ENCODE measurements at places on chromosomes 7 and 10.

GRCh38 chr10:80344912-80345311 lies 11.6 kb downstream of the DYDC1 start:
- no peak for DNase-seq

GRCh38 chr10:73828161-73828560 lies 16.8 kb upstream of the NDST2 start:
- DNase-seq, result no peak

DNA sequence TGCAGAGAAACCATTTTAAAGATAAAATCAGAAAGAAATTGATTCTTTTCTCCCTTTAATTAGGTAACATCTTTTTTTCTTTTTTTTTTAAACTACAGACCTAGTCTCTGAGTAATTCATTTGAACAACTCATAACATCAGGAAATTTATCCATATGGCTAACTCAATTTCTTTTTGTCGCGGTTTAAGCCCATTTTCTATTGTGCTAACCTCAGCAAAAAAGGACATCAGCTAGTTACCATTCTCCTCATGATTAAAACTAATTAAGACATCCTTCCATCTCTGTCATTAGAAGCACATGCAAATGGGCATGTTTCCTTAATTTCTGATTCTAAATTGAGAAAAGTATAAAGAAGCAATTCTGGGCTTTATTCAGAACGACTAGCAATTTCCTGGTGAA lies 57.8 kb downstream of the ANK3 start:
- DNase-seq, result no peak

DNA sequence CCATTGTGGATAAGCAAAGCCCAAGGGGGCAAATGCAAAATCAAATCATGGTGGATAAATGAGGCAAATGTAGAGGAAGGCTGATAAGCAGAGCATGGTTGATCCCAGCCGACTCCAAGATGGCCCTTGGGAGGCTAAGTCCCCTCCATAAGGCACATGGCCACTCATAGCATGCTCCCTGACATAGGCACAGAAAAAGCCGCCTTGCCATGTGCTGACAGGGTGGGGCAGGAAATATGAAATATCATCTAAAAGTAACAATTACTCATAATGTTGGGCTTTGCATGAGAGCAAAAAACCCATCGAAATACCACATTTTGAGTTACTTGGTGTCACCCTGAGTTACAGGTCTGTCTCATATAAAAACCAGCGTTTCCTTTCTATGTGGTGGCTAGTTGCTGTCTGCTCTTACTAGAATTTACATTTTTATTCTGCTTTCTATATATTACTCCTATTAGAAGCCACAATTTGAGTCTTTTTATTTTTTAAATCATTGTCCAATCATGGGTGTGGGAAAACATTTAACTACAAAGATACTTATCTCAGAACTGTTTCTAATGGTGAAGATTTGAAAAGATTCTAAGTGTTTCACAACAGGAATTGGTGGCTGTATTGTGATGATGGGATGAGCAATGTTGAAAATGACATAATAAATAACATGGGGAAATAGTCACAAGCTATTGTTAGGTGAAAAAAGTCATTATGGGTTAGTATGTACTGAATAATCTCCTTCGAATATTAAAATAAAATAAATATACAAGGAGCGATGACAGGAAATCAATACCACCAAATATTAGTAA lies 102.7 kb downstream of the CUBN start:
- peak; percentile 94 for DNase-seq

GRCh38 chr7:87704590-87704989 lies 76.4 kb downstream of the RUNDC3B start:
- DNase-seq, result no peak

DNA sequence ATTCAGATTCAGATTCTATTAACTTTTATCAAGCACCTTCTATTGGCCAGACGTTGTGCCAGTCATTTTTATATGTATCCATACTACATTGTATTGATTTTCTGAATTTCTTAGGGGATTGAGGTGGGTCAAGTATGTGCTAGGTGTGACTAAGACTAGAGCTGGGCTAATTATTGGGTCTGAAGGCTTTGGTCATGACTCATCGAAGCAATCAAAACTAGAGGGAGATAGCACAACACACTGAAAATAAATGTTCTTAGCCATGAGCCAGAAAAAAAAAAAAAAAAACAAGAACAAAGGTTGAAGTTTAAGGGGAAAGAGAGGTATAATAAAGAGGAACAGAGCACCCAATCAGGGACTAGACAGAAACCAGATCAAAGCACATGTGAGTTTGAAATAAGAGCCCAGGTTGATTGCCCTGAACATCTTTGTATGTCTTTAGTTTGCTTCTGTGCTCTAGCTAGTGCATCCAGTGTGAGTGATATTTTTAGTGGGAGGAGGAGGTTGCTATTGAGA lies 171.6 kb upstream of the FOXP2 start:
- no peak for DNase-seq

DNA sequence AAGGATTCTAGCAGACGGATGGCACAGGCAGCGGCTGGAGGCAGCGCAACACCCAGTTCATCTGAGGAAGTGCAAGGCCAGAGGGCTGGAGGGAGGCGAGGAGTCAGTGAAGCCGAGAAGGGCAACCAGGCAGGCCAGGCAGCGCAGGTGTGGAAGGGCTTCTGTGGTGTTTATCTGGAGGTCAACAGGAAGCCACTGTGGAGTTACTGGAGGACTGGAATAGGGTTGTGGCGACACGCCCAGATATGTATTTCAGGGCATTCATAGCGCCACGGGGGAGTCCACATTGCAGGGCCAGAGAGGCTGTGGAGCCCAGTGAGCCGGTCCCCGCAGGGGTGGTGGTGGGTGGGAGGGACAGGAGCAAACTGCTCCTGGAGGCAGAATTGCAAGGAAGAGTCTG lies 150.6 kb downstream of the CDH23 start:
- DNase-seq, result no peak

- no peak for DNase-seq
These were observed 5.2 kb upstream of the HMX2 start for GRCh38 chr10:123142701-123143161.

DNA sequence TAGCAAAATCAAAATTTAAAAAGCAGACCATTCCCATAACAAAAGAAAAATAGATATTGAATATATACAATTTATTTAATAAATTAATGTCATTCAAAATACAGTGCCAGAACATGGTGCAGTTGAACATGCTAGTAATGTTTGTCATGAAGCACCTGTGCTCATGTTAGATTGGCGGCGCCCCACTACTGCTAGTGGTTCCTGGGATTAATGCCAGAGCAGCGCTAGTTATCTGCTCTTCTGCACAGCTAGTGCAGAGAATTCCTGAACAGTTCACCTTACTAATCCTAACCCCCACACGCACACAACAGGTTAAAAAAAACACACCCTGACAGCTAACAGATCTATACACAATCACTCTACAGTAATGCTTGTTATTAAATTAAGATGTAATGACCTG lies 23.4 kb downstream of the KBTBD2 start:
- no peak for DNase-seq

GRCh38 chr7:30175180-30175579 lies 40.4 kb downstream of the MTURN start:
- DNase-seq, result no peak

GRCh38 chr10:62581351-62581750 lies 207.2 kb downstream of the ZNF365 start:
- no peak for DNase-seq

DNA sequence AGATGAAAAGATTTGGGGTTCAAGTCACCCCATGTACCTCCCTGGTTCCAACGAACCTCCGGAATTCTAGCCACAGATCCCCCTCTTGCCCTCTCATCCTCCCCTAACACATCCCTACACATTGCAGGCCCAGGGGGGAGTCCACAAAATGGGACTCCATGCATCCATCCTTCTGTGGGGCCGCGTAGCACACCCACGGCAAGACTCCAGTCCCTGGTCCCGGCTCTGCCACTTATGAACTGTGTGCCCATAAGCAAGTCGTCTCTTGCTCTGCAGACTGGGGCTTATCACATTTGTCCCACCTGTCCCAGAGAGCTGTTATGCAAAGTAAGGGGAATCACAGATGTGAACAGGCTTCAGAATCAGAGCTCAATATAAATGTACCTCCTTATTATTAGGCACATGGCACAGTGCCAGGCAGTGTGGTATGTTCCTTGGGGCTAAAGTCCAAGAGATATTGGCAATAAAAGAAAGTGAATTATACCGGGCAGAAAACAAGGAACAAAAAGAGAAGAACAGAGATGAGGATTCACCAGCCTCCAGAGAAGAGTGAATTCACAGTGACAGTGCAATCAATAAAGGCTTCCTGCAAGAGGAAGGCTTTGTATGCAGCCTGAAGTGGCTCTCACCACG lies 73.9 kb downstream of the KCNMA1 start:
- no peak for DNase-seq
